ACHN (cell line): ENCODE measurements at places on chromosomes 7 and 10.

DNA sequence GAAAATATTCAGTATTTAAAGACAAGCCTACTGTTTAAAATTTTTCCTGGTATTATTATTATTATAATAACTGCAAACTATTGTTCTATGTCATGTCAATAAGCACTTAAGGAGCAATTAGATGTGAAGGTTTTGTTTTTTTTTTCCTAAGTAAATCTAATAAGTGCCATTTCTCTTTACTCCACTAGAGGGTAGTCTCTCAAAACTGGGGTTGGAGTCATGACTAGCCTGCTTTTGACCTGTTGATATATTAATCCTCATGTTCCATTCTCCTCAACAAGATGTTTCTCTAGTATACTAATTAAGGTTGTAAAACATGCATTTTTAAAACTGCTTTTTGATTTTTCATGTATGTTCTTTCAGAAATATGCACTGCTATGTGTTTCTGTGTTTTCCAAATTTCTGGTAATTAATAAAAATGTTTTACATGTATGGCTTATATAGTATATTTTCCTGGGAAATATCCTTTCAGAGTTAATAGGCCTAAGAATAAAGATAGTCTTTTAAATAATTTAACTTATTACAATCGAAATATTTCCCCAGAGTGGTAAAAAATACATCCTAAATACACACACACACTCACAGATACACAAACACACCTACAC is 1.0 kb upstream of the LRRN3 start:
- DNase-seq: peak; percentile 73

DNA sequence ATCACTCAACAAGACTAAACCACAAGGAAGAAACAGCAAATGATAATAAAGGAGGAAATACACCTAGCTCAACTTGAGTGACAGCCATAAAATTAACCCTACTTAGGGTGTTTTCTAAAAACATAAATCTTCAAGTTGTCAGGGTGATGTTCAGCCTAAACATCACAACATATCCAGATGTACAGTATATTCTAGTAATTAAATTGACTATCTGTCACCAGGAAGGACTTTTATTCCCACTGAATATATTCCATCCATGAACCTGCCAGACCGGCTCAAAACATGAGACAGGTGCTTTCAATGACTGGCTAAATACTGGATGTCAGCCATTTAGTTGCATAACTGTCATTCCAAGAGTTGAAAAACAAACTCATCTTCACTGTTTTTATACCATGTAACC is 298.1 kb upstream of the NEBL start:
- DNase-seq: no peak

DNA sequence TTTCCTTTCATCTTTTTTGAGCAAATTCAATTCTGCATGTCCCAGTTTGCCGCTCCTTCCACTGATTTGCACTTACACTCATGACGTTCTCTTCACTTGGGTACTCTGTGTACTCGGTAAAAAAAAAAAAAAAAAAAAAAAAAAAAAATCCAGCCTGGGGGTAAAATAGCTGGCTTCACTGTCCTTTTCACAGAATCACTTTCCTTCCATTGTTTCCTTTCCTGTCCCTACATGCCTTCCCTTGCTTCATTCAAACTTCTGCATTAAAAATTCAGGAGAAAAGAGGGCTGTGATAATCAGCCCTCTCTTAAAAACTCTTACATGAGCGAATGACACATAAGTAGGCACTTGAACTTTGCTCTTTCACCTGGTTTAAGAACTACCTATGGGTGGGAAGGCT is 8.7 kb downstream of the ANKRD1 start:
- no peak for DNase-seq

- DNase-seq: peak; percentile 98
Measured at GRCh38 chr7:143285470-143285778, 666 bp downstream of the TMEM139 start.

- no peak for DNase-seq
Measured at GRCh38 chr10:59817773-59818172, 64.5 kb upstream of the MRLN start.

GRCh38 chr10:100014071-100014762 is 4.5 kb upstream of the DNMBP start:
- no peak for DNase-seq

GRCh38 chr7:121049028-121049791 is 60.7 kb downstream of the CPED1 start:
- no peak for DNase-seq

GRCh38 chr10:21336476-21337170 is 188.9 kb downstream of the SKIDA1 start:
- peak; percentile 97 for DNase-seq

DNA sequence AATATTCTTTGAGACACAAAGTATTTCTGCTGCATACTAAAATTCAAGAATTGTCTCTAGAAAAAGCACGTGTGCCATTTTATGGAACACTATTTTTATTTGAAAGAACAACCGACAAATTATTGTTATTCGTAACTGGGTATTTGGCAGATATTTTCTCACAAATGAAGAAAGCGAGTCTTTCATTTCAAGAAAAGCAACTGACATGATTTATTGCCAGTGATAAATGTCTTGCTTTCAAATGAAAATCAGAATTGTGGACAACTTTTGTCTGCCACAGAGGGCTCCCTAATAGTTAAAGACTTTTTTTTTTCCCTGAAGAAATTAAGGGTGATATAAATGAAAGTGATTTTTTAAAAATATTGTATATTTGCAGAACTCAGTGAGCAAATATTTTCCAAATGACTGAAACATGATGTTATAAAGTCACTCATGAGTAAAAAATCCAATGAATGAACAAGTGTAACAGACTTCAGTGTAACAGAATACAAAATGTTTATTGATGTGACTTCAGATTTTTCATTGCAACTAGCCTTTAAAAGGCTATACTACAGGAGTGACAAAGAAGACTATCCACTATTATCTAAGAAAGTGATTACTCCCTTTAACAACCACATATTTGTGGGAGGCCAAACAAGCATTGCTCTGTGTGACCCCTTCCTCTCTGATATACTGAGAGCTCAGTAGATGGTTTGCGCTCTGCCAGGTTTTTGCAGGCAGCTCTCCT is 49.0 kb upstream of the SEMA3E start:
- no peak for DNase-seq

DNA sequence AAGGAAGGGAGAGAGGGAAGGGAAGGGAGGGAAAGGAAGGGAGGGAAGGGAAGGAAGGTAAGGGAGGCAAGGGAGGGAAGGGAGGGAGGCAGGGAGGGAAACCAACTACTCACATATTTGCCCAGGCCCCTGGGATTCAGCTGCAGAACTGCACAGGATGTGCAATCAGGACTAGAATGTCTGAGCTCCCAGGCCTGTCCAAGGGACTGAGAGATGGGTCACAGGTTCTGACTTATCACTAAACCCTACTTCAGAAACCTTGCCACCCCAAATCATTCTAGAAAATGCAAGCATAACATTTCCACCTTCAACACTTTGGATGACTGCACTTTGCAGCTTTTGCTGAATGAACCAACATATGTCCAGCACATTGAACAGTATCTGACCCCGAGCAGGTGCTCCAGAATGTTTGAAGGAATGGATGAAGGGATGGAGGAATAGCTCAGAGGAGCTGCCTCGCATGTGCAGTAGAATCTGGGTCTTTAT is 245.3 kb downstream of the KCNMA1 start:
- peak; percentile 73 for DNase-seq

- DNase-seq: no peak
Measured at GRCh38 chr10:91345716-91346115, 64.4 kb upstream of the HECTD2 start.

DNA sequence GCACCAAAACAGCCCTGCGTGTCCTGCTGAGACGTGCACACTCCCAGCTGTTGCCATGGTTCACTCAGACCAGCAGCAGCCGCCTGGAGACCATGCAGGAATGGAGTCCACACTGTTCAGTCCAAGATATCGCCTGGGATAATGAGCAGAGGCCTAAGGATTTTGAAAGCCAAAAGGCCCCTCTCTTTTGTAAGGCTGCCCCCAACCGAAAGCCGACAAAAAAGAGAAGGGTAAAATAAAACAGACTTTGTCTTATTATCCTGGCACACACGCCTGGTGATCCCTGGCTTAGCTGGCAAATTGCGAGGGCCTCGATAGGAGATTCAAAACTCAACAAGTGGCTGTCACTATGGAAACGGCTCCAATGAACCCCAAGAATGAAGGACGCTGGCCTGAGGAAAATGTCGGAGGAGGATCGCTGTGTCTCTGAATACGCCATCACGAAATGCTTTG is 263.6 kb downstream of the SKIDA1 start:
- DNase-seq: no peak

- DNase-seq: no peak
Measured at GRCh38 chr7:53920011-53920410, 622.2 kb upstream of the VSTM2A start.

GRCh38 chr10:34244756-34245484 is 570.2 kb downstream of the PARD3 start:
- DNase-seq: no peak

DNA sequence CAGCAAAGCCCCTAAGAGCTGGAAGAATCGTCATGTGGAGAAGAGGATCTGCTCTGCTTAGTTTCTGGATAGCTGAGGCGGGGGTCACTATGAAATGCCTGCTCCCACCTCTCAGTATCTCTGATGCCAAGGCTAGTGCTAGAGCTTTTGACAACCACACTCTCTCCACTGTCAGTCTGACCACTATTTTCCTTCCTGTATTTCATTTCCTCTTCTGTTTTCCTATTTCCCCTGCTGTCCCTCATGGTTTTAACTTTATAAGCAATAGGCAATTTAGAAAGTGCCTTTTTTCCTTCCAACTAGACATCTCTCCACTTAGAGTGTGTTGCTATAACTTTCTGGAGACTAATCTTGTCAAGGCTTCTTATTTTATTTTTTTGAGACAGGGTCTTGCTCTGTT is 23.6 kb downstream of the C7orf57 start:
- DNase-seq: no peak

DNA sequence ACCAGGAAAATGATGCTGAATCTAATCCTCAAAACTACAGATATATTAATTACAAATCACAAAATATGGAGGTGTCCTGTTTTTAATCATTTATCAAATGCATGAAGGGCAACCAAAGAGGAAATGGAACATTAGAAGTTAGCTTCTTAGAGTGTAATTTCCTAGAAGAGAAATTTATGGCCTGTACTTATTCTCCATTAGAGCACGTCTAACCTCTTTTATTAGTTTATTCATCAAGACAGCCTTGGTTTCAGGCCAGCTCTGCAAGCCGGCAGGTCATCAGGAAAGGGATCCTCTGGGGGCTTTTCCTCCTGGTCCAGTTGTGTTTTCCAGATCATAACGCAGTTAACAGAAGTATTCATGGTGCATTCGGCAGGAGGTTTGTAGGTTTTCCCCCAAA is 517.6 kb downstream of the KCNMA1 start:
- no peak for DNase-seq

DNA sequence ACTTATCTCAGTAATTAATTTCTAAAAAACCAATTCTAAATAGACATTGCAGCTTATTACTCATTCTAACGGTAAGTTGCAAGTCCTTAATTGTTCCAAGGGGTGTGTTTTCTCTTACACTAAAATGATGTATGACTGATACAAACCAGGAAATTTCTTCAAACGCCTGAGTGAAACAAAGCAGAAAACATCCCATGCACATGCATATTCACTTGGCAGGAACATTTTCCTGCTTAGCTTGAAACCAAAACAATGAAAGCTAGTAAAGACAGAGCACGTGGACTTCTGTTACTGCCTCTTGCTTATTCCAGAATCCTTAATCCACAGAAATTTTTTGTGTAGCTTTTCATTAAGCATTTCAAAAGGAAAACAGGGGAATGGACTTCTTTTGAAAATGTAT is 187.7 kb downstream of the MTERF1 start:
- no peak for DNase-seq

GRCh38 chr10:102280397-102281101 is 35.2 kb downstream of the GBF1 start:
- no peak for DNase-seq

DNA sequence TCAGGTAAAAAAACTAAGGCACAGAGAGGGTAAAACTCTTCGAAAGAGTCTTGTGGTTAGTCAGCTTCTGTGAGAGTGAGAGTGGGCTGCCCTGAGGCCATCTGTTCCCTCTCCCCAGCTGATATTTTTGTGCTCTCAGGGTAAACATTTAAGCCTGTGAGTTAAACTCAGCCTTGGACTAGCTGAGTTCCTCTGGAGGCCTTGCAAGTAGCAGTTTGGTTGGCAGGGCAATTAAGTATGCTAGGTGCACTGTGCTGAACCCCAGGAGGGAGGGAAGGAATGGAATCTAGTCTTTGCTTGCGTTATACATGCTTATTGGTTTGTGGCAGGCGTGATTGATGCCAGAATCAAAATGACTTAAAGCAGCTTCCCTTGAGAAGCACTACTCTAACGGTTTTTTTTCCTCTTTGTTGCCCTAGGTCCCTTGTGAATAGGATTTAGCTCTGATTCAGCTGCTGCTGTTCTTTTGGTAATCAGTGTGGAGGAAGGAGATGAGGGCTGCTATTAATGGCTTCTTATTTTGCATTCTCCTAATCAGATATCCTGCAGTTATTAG is 140.2 kb downstream of the AUTS2 start:
- no peak for DNase-seq

DNA sequence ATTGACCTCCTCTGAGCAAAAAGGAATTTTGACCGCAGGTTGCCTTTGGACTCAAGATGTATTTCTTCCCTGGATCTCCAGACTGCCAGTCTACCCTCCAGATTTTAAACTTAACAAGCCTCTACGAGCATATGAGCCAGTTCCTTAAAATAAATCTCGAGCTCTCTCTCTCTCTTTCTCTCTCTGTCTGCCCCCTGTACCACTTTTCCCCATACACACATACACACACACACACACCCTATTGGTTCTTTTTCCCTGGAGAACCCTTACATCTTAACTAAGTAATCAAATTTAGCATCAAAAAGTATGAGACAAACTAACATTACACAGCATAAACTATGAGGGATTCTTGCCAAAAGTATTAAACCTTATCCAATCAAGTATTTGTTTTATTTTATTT is 11.4 kb downstream of the BCAP29 start:
- no peak for DNase-seq

DNA sequence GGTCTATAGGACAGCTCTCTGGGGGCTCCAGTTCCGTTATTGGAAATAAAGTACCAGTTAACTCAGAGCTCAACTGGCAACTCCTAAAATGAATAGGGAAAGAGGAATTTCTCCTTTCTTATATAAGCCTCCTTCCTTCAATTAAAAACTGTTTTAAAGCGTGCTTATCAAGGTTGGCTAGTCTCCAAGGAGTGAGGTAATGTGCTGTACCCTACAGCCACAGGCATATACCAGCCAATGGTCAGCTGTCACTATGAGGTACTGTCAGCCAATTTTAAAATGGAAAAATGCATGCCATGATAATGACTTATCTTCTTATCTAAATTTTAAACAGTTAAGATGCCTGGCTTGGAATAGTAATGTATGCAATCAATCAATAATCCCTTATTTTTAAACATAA is 76.2 kb downstream of the PLCE1 start:
- no peak for DNase-seq
